ENCODE measurements at places on chromosomes 2 and 18. TPM values are rescaled to one million over a fixed set of nuclear protein-coding genes. Genes with fewer than 3 reads are reported as not detected.

SLC8A1 gene
- total RNA-seq: 243 TPM

ABCB11 gene
- total RNA-seq: not detected

MC5R gene
- not detected for total RNA-seq

CD226 gene
- total RNA-seq: 1.5 TPM

RAB27B gene
- 15.4 TPM for total RNA-seq

CD8B gene
- total RNA-seq: not detected

DLGAP1 gene
- 247 TPM for total RNA-seq

GRCh38 chr2:219445220-219445640 lies 10.6 kb downstream of the SPEG start:
- no peak for DNase-seq

- no peak for DNase-seq
These were observed 58.8 kb downstream of the PRKRA start for GRCh38 chr2:178392215-178392614.

DNA sequence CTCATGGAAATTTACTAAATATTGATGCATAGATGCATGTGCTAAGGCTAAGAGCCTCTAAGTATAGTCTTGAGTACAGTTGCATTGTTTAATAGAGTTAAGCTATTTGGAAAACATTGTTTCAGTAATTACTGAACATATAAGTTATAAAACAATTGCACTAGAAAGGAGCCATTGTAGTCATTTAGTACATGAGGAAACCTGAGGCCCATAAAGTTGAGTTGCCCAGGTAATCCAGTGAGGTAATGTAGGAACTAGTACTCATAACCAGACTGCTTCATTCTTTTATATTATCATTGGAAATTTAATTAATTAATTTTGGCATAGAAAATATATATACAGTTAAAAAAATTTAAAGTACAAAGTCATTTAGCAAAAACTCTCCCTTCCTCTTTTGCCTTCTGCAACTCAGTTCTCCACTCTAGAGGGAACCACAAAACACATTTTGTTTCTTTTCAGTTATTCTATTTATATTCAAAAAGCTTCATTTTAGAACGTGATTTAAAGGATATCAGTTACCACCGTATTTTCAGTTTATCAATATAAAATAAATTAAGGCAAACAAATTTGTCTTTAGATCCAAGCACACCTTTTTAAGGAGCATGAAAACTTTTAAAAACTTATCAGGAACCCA lies 27.8 kb upstream of the TBR1 start:
- no peak for DNase-seq

DNA sequence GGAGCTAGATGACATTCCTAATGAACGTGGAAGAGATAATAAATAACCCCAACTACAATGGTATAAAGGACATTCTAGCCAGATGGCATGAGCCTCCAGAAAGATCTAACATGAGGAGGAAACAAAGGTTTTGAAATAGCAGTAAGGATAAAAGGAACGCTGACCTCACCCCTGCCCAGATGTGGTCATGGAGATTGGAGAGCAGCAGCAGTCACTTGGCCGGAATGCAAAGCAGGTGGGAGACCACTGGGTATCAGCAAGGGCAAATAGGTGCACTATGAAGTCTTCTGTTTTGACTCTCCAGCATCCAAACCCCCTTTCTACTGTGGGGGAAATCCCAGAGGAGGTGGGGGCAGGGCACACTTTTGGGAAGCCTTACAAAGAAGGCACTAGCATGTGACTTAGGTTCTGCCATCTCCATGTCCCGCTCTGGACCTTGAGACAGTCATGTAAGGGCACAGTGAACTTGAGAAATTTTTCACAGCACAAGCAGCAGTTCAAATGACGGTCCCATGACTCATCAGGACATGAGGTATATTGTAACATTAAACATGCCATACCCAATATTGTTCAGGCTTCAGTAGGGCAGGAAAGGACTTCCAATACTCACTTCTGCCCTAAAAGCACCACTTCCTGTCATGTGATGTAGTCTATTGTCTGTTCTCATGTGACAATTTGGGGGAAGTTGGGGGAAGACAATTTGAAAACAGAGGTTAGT lies 55.2 kb downstream of the METTL4 start:
- DNase-seq: no peak

- no peak for DNase-seq
These were observed 333.7 kb downstream of the AGAP1 start for GRCh38 chr2:235827585-235827992.

DNA sequence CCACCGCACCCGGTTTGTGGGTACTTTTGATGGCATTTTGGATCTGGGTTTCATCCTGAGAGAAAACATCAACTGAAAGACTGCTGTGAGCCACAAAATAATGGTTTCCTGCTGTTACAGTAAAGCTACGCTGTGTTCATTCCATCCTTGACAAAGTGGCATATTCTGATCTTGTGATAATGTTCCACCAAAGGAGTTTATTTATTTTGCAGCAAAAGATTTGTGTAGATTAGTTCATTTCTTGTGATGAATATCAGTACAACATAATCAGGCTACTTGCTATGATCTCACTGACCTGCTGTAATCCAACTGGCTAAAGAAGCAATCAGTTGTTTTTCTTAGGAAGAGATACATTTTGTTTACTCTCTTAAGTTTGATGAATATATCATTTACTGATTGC lies 45.0 kb downstream of the EEF1B2 start:
- DNase-seq: no peak

DNA sequence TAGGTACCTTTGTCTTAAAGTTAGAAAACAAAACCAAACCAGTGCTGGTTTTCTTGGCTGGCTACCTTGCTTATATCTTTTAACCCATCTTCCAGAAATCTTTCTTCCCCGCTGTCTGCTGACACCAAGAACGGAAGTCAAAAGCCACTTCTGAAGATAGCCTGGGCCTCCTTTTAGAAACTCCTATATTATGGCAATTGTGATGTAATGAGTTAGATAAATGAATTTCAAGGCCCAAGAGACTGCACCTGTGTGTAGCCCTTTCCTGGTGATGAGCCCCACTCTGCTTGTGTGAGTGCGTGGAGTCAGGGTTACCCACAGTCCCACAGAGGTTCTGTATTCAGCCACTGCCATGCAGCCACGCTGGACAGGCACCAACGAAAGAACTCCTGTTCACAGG lies 60.7 kb downstream of the ARMC9 start:
- DNase-seq: no peak

GRCh38 chr2:218307415-218308090 lies 15.2 kb upstream of the TMBIM1 start:
- no peak for DNase-seq

DNA sequence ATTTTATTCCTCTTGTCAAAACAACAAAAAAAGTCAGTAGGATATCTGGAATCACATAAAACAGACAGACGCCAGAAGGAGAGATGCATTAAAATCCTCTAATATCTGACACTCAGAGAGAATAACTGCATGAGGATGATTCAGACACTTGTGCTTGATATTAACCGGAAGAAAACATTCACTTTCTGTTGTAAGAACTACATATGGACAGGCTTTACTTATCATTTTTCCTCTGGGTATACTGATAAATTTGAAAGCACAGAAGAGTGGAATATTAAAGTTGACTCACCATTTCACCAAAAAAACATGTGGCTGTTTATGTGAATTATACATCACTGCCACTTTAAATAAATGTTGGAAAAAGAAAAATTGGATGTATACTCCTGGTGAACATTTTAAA lies 589.1 kb upstream of the CDH2 start:
- DNase-seq: no peak

- no peak for DNase-seq
These were observed 128.5 kb downstream of the STK39 start for GRCh38 chr2:168118733-168119514.

DNA sequence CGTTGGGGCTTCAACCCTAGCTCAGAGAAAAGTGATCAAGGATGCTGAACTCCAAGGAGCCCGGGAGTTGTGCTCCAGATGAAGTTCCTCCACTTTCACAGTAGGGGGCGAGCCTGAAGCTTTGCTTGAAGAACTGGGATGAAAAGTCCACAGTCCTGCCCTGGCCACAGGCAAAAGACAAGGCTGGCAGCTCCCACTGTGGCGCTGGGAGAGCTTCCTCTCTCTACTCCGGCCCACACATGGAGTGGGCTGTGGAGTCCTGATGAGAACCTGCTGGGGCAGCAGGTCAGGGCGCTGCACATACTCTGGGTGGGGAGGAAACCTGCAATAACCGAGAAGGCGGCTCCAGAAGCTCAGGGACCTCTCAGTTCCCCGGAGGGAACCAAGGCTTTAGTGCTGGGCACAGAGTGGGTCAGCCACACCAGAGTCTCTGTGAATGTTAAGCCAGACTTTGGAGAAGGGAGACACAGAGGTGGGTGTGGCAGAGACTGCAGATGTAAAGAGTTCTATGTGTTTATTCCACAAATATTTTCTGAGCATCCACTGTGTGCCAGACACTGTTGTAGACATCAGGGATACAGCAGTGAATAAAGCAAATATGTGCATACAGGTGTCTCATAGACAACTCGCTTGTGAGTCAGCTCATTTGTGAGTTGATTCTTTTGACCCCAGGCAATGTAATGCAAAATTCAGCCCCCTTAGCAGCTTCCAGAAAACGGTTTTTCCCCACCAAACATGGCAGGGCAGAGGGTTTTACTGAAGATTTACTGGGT lies 48.0 kb upstream of the MRPL33 start:
- DNase-seq: no peak

DNA sequence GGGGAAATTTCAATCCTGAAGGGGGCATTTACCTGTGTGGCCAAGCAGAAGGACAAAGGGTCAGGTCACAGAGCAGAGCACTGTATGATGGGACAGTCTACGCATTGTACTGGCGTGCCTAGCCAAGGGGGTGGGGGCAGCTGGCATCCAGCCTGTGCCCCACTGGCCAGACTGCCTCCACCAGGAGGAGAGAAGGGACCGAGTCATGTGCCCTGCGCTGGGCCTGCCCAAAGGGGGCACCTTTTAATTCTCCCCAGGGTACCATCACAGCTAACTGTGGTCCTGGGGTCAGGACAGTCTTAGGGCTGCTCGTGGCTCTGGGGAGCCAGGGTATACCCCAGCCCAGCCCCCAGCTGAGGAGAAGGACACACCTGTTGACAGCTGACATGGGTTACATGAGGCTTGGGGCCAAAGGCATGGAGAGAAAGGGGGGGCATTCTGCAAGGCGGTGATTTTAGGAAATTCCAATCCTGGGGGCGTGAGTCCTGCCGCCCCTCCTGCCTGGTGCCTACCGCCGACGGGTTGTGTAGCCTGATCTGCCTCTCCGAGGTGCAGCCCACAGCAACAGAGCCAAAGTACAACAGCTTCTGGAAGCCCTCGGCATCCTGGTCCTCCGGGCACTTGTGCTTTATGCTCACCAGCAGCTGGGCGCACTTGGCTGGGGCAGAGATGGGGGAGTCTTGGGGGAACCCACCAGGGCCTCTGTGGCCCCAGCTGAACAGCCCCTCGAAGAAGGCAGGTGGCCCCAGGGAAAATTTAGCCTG lies 11.0 kb downstream of the CFAP65 start:
- DNase-seq: no peak

- peak; percentile 80 for DNase-seq
These were observed 15.9 kb upstream of the ATP6V1B1 start for GRCh38 chr2:70919672-70920366.

- no peak for DNase-seq
These were observed 11.3 kb upstream of the VRK2 start for GRCh38 chr2:58035352-58035751.

DNA sequence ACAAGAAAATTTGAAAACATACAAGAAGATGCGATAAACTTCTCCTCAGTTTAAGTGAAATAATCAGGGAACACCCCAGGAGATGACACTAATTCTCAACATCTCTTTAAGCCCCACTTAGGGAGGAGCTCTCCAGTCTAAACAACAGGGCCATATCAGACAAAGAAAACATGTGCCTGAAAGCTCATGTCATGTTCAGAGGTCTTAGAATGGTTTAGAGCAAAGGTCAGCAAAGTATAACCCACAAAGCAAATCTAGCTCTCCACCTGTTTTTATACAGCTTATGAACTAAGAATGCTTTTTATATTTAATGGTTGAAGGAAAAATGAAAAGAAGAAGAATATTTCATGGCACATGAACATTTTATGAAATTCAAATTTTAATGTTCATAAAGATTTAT lies 155.6 kb upstream of the NOL4 start:
- DNase-seq: no peak

GRCh38 chr18:13564579-13564978 lies 161.8 kb downstream of the FAM210A start:
- no peak for DNase-seq

DNA sequence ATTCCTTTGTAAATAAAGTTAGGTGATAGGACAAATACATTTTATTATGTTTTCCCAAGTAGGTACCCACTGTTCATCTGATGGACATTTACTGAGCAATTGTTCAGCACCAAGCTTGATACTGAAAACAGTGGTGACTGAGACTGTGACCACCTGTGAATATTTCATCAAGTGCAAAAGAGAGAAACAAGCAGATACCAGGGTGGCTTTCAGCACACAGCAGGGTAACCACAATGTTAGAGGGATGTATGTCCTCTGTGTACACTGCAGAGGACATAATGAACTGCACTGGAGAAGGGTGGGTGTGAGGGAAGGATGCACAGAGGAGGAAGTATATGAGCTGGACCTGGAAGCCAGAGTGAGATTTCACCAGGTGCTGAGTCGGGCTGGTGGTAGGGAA lies 411.8 kb downstream of the RAD51AP2 start:
- no peak for DNase-seq

- no peak for DNase-seq
These were observed 84.9 kb downstream of the SESTD1 start for GRCh38 chr2:179179719-179180118.

DNA sequence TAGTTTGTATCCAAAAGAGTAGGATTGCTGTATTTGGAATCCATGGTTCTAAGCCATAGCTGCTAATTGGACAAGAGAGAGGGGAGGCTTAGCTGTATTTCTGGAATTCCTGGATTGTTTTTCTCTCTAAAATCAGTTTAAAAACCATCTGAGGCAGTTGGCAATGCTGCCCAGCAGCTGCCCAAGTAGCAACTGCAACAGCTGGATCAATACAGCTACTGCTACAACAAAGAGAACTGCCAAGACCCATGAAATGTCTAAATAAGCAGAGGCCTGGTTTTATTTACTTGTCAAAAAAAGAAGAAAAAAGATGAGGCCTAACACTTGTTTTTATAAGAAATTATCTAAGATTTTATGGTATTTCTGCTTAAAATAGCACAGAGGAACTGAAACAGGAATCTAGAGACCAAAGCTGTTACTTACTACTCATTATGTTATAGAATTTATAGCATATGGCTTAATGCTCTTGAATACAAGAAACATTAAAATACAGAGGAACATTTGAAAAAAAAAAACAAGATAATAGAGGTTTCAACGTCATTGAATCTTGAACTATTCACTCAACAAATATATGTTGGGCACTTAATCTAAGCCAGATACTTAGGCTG lies 39.1 kb downstream of the TMEFF2 start:
- no peak for DNase-seq

GRCh38 chr18:75643083-75643482 lies 215.6 kb upstream of the SMIM21 start:
- DNase-seq: no peak

- no peak for DNase-seq
These were observed 401.6 kb upstream of the NRP2 start for GRCh38 chr2:205280596-205281236.

Measured in dorsolateral prefrontal cortex (tissue), 122 donors.